ENCODE measurements at places on chromosomes 11 and 22.

DNA sequence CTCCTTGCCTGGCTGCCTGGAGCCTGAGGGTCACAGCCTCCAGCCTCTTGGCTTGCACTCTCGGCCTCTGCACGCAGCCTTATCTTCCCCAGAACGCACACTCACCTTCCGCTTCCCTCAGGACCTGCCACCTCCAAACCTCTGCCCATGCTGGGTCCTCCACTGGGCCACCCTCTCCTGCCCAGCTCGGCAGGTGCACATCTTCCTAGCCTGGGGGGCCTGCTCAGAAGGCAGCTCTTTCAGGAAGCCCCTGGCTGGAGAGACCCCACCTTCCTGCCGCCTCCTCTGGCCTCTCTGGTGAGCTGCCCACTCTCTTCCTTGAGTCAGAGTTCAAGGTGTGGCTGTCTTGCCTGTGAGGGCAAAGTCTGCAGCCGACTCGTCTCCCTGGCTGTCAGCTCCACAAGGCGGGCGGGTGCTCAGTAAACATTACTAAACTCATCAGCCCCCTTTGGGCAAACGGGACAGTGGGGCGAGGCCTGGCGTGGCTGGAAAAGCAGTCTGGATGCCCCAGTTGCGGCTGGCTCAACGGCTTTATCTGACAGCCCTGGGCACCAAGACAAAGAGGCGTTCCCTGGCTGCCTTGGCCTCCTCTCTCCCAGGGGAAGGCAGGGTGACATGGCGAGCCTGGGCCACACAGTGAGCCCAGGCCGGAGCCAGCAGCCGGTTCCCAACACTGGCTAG is 1.7 kb upstream of the LINC01488 start:
- peak; percentile 77 for DNase-seq

GRCh38 chr11:12241401-12241800 is 131.0 kb downstream of the MICAL2 start:
- DNase-seq, result no peak

DNA sequence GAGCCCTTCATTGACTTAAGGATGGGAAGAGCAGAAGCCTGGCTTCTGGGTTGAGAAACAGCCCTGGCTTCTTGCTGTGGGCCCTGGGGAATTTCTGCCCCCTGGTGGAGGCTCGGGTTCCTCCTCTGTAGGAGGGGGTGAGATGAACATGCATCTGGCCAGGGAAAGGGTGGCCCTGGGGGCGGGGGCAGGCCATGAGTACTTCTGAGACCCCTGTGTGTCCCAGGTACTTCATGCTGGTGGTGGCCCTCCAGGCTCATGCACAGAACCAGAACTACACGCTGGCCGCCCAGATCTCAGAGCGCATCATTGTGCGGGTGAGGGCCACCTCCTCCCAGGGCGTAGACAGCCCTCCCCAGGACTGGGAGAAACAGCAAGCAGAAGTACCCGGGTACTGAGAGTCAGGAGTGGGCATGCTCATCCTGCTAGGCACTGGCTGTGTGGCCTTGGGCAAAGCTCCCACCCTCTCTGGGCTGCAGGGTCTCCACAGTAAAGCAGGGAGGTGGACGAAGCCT is 15.8 kb downstream of the TMEM258 start:
- no peak for DNase-seq

DNA sequence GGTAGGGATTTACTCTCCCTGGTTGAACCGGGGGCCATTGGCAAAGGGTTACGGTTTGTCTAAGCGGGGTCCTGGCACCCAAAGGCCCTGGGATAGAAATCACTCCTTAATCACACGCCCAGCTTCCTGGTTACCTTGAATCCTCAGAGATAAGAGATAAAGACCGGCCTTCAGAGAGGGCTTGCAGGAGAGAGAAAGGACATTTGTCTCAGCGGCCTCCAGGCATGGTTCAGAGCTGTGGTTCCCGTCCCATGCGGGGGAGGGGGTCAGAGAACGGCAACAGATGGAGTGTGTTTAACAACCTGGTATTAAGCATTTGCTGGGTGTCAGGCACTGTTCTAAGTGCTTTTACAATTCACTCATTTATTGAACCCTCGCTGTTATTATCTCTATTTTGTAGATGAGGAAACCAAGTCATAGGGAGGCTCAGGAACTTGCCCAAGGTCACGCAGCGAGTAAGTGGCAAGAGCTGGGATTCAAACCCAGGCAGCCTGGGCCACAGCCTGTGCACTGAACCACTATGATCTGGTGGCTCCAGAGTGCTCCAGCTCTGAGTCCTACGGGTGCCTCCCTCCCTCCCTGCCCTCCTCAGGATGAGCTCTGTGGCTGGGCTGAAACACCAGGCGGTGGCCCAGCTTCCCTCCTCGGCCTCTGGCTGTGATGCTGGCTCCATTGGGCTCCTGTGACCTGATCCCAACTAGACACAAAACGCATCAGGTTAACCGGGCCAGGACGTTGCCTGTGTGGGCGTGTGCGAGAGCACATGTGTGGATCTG is 18.6 kb downstream of the LRRC10B start:
- DNase-seq, result no peak

DNA sequence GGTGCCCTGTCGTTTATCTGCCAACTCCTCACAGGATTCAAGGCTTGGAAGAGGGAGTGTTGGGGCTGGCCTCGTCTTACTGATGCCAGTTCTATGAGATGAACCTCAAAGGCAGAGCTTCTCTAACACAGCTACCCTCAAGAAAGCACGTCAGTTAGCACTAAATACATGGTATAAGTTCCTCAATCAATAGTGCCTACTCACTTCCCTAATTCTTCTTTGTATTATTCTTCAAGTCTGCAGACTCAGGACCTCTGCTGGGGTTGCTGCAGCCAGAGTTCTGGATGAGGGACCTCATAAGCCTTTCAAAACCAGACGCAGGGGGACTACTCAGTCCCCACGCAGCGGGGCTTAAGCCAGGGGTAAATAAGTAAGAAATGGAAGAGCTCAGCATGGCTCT is 118.3 kb downstream of the VPREB1 start:
- no peak for DNase-seq

- no peak for DNase-seq
Measured at GRCh38 chr11:46176421-46176820, 55.2 kb upstream of the PHF21A start.

DNA sequence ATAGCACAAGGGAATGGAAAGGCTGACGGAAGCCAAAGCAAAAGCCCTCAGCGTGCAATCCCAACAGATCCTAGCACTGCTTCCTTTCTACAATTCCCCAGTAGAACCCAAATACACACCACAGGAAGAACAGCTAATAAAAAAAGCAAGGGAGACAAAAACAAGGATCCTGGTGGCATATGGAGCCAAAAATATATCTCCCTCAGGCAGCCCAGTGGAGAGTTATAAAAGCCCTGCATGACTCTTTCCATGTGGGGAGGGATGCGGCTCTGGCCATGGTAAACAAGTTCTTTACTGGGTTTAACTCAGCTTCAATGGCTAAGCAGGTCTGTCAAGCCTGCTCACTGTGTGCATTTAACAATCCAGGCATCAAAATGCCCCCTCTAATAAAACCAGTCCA is 88.1 kb downstream of the PIWIL4 start:
- no peak for DNase-seq

DNA sequence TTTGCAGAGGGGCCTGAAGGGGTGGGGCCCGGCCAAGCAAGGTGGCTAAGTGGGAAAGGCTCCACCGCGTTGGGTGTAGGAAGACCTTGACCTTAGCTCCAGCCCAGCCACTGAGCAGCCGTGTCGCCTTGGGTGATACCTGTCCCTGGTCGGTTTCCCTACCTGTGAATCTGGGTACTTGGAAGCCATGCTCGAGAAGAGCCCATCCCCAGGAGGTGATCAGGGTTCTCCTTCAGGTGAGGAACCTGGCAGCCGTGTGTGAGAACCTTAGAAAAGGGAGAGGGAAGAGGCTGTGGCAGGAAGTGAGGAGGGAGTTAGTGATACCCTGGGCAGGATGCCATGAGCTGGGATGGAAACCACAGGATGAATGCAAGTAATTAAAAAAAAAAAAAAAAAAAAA is 21.6 kb downstream of the PPARA start:
- no peak for DNase-seq

DNA sequence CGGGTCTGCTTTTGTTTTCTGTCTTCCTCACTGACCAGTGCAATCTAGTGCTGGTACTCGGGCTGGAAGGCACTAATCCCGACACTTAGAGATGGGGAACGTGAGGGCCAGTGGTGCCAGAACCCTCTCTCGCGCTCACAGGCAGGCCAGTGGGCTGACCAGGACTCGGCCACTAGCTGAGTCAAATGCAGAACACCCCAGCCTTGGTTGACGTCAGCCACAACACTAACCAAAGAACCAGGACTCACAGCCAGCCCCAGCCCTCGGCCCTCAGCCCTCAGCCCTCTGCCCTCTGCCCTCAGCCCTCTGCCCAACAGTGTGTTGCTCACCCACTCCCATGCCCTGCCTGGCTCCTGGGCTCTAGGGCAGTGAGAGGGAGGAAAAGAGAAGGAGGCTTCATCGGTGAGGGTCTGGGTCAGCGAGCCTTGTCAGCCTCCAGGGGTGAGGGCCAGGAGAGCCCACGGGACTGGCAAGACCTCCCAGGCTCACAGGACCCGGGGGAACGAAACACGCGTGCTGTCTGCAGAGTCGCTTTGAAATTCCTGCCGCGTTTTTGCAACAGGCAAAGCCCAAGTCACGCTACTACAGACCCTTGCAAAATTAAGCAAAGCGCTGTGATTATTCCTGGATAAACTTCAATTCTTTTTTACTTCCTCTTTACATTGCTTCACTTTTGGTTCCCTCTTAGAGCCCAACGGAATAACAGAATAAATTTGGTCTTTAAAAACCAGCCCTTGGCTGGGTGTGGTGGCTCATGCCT is 27.5 kb downstream of the KIAA0930 start:
- DNase-seq, result peak; percentile 92

DNA sequence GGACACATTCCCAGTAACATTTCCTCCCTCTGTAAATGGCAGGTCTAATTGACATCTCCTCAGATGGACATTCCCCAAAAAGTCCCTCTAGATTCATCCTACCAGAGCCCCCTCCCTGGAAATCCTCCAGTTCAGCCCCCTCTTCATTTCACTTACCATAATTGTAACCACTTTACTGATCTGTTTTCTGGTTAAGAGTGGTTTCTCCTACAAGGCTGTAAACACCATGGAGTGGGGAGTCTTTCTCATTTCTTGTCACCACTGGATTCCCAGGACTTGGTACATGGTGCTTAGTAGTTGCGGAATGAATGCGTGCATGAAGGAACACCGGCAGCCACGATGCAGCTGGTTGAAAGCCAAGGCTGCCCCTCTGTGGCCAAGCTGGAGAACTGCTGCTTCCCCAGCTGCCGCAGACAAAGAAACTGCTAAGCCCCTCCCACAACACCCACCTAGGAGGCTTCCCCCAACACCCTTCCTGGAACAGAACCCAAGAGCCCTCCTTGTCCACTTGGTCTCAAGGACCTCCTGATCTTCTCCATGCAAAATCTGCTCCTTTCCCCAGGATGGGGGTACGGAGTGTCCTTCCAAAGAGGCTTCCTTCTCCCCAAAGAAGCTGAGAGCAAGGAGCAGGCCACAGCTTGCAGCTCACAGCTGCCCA is 18.6 kb upstream of the SCARF2 start:
- peak; percentile 92 for DNase-seq

DNA sequence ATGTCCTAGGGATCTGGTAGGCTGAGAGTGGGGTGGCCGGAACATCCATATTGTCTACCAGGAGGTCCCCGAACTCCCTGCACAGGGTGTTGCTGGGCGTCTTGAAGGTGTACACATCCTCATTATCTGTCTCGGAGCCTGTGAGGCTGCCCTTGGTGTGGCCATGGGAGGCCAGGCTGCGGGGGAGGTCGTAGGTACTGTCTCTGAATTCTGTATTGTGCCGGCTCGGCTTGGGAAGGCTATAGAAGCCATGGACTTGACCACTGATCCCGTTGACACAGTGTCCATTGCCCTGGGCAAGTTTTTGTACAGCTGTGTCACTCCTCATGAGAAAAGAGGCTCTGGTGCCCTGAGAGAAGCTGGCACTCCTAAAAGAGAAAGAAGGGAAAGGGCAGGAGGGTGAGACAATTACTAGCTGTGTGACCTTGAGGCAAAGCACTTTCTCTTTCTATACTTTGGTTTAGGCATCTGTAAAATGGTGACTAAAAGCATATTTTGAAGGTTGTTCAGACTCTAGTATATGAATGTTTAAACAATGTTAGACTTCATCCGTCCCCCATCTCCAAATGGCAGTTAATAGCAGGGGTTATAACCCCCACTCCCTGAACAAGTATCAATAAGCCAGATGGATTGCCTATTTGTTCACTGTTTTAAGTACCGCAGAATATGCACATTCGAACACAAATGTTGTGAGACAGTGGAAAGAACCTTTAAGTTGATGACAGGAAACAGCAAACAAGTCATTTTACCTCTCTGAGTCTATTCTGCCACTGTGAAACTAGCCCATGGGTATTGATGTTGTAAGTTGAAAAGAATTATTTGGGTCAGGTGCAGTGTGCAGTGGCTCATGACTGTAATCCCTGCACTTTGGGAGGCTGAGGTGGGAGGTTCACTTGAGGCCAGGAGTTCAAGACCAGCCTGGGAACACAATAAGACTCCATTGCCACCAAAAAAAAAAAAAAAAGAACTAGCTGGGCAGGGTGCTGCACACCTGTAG is 38.3 kb downstream of the USP35 start:
- DNase-seq, result no peak

DNA sequence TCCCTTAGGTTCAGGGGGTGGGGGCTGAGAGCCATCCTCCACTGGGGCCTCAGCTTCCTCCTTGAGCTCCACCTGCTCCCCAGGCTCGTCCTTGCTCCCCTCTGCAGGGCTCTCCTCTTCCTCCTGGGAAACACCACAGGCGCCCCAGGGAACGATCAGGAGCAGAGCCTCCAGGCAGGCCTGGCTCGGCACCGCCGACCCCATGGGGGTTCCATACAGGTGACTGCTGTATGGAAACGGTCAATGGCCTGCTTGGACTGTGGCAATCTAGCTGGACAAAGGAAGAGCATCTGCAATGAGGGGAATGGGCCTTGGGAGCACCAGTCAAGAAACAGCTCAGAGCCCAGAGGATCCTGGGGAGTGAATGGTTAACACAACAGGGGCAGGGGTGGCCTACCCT is 7.9 kb downstream of the HYOU1 start:
- DNase-seq, result no peak

DNA sequence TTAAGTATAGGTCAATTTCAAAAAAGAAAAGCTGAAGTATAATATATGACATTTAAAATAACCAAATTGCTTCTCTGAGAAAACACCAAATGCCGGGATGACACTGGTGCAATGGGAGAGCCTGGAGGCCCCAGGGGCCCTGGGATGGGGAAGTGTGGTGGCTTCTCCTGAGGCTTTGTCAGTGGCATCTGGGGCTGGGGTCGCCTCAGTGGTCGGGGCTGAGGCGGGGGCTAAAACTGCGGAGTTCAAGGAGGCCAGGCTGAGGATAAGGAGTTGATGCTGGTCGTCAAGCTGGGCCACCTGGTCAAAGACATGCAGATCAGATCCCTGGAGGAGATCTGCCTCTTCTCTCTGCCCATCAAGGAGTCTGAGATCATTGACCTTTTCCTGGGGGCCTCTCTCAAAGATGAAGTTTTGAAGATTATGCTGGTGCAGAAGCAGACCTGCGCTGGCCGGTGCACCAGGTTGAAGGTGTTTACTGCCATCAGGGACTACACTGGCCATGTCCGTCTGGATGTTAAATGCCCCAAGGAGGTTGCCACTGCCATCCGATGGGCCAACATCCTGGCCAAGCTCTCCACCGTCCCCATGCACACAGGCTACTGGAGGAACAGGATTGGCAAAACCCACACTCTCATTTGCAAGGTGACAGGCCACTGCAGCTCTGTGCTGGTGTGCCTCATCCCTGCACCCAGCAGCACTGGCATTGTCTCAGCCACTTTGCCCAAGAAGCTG is 660.1 kb upstream of the CCDC179 start:
- no peak for DNase-seq
